OCI-M1 (cell line): ENCODE measurements at places on chromosomes 7 and 10.
A peak's percentile ranks its signal among the peaks of the same experiment; 100 is the strongest.

- no peak for DNase-seq
Measured at GRCh38 chr10:89921403-89921802, 220.0 kb downstream of the KIF20B start.

DNA sequence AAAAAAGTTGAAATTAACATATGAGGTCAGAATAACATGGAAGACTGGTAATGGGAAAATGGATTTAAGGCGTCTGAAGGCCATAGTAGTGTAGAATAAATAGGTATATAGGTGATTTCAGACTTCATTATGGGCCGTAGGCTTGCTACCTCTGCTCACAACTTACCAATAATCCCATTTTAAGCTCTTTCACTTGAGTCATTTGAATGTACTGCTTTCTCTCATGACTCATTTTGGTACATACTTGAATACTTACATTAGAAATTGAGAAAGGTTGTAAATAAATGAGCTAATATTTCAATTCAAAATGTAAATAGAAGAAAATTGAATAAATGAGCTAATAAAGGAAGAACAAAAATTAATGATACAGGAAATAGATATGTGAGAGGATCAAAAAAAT is 42.2 kb upstream of the NEUROD6 start:
- DNase-seq, result no peak

GRCh38 chr7:22662556-22663356 is 64.2 kb upstream of the IL6 start:
- peak; percentile 19 for DNase-seq

- no peak for DNase-seq
Measured at GRCh38 chr7:155699180-155699579, 54.7 kb downstream of the RBM33 start.

DNA sequence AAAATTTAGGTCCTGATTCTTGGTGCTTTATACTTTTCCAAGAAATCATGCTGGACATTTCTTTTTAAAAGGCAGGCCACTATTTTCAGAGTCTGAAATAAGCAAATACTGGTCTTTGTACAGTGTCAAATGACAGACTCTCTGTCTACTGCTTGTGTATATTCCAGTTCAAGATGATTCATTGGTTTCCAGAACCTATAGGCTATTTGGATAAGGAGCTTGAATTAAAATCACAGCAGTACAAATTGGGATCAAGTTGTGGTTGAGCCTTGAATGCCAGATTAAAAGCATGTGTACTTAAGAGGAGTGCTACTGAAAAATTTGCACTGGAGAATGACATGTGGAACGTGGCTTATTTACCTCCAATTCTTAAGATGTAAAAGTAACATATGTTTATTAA is 10.7 kb downstream of the KMT2E start:
- DNase-seq, result no peak

DNA sequence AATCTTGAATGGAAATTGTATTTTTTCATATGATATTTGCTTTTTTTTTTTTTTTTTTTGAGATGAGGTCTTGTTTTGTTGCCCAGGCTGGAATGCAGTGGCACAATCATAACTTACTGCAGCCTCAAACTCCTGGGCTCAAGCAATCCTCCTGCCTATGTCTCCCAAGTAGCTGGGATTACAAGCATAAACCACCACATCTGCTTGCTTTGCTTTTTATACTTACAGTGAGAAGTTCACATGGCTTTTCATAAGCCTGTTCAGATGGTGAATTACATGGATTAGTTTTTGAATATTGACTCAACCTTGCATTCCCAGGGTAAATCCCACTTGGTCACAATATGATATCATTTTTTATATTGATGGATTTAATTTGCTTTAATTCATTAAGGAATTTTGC is 22.0 kb downstream of the LRRD1 start:
- no peak for DNase-seq

- no peak for DNase-seq
Measured at GRCh38 chr10:132893090-132893489, 49.3 kb downstream of the CFAP46 start.

DNA sequence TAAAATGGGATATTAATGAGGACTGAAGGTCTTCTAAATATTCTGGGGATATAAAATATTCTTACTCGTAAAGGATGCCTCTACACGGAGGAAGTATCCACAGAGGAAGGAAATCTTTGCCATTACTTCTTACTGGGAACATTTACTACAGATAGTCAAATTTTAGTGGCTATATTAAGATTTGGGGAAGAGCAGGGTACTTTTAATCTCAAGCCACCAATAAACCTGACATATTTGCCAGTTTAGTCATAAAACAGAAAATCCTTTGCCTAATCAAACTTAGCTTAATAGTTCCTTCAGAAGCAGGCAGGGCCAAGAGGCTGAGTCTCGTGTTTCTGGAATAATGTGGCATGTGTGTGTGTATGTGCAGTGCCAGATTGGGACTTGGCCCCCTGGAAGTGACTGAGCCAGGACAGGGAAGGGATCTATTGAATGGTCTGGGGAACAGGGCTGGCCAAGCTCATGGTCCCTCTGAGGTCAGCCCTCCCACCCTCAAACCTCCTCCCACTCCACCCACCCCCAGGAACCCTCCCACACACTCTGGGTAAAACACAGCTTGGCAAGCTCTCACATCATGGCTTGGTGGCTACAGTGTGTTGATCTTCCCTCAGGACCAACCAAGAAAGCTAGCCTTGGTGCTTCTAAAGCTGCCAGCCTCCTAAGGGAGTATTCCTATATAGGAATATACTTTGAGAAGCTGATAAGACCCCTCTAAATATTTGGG is 1.6 kb upstream of the PIK3CG start:
- peak; percentile 16 for DNase-seq

DNA sequence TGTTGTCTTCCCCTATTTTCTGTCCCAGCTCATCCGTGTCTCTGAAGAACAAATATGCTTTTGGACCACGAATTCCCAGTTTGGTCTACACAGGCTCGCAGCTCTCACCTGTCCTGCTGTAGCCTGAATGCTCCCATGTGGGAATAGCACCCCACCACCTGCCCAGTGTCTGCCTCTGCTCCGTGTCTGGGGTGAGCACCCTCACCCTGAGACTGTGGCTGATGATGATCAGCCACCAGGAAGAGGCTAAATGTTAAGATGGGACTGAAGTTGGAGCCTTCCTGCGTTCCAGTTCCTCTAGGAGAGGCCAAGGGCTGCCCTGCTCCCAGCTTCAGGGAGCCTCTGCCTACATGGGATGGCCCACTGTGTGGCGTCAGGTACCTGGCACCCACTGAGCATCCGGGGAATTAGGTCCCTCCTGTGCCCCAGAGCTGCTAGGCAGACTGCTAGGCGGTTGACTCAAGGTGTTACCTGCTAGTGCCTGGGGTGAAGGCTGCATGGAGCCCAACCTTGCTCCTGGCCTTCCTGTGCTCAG is 3.7 kb downstream of the PGAM2 start:
- no peak for DNase-seq

DNA sequence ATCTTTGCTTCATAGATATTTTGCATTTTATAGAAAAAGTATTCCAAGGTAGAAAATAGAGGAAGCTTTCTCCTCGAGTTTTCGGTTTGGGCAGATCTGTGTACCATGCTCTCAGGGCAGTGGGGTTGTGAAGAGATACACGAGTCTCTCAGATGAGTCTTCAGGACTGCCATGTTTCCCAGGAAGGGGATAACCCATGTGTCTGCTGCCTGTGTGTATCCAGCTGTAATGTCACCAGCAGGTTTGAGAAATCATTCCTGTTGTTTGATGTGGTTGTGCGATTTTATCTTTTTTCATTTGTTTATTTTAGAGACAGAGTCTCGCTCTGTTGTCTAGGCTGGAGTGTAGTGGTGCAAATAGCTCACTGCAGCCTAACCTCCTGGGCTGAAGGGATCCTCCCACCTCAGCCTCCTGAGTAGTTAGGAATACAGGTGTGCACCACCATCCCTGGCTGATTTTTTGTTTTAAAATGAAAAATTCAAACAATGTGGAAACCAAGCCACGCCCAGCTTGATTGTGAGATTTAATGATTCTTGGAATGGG is 48.9 kb downstream of the SNX10 start:
- DNase-seq, result no peak

- DNase-seq, result no peak
Measured at GRCh38 chr10:72322280-72323058, 32.2 kb downstream of the DNAJB12 start.

GRCh38 chr10:112524641-112525040 is 77.6 kb downstream of the VTI1A start:
- DNase-seq, result no peak

- DNase-seq, result peak; percentile 34
Measured at GRCh38 chr7:76310102-76310957, 7.9 kb downstream of the HSPB1 start.

DNA sequence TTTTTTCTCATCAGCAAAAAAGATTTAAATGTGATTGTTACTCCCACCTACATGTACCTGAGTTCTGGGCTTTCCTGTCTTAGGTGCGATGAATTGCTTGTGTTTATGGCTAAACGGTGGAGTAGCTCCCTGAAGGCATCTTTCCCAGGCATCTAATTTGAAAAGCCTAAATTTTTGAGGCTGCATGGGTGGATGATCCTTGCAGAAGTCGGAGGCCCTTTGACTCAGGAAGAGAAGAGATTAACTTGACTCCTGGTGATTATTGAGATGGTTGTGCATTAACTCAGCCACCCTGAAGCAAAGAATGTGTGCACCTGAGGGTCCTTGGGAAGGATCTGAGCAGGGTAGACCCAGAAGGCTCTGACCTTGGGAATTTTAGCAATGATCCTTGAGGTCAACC is 155.6 kb upstream of the SEMA3C start:
- no peak for DNase-seq

DNA sequence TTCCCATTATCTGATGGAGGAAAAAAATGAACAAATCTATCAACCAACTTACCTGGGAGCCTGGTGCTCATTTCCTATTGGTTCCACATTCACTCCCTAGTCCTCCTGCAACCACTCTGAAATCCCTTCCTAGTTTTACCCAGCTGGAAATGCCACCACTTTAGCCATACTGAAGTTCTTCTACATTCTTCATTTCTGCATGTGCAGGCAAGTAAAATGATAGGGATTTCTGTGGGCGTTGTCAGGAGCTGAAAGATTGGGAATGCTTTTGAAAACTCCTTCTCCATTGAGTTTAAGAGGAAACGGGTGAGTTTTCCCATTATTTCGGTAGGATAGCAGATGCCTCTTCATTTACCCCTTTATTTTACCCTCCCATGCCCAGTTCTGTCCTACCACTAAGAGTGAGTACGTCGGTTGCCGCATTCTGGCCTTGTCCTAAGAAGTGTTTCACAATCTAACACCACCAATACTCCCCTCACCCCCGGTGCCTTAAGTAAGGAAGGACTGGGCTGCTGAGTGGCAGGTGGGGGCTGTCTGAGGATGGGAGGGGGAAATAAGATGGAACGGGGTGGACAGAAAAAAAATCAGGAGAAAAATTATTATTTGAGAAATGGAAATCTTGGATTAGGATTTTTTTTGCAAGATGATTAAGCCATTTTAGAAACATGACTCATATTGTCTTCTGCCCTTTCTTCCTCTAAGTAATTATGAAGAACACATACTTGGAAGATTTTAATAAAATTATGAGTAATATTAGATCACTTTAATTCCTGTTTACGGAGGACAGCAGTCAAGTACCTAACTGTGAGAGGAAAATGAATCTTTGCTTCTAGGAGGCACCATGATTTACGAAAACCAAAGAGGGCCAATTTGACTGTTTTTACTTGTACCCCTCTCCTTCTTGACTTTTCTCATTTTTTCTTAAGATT is 13.2 kb upstream of the TAS2R60 start:
- DNase-seq, result no peak

- DNase-seq, result no peak
Measured at GRCh38 chr7:135334830-135335543, 101.3 kb downstream of the STRA8 start.

GRCh38 chr10:43461950-43462349 is 25.0 kb downstream of the ZNF487 start:
- DNase-seq, result peak; percentile 95

DNA sequence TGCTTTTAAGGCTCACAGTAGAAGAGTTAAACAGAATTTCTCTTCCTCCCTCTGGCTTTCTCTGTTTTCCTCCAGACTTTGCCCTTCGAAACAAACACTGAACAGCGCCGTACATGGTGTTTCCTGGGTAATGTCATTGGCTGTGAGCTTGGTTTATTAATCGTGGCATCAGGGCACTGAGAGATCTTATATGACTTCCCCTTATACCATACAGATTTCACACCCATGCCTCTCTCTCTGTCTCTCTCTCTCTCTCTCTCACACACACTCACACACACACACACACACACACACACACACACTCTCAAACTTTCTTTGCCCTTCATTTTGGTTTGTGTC is 195.5 kb downstream of the CREB5 start:
- peak; percentile 18 for DNase-seq

- no peak for DNase-seq
Measured at GRCh38 chr10:130637089-130637676, 501.0 kb downstream of the GLRX3 start.

GRCh38 chr10:70354556-70354955 is 27.9 kb downstream of the LRRC20 start:
- DNase-seq, result no peak

- DNase-seq, result no peak
Measured at GRCh38 chr7:40401406-40401805, 266.6 kb downstream of the SUGCT start.

DNA sequence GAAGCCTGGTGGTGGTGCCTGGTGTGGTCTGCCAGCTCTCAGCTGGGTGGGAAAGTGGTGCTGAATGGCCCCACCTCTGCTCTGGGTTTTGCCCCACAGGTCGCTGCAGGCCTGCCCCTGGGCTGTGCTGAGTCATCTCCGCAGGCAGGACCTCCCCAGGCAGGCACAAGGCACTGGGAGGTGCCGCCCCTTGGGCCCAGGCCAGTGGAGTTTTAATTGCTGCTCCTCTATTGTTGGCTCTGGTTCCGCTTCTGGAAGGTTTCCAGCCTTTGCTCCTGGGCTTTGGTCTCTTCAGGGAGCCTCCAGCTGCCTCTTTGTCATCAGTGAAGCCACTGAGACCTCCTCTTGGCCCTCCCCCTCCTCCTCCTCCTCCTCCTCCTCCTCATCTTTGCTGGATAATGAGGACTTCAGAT is 180.3 kb upstream of the GRB10 start:
- DNase-seq, result peak; percentile 41

DNA sequence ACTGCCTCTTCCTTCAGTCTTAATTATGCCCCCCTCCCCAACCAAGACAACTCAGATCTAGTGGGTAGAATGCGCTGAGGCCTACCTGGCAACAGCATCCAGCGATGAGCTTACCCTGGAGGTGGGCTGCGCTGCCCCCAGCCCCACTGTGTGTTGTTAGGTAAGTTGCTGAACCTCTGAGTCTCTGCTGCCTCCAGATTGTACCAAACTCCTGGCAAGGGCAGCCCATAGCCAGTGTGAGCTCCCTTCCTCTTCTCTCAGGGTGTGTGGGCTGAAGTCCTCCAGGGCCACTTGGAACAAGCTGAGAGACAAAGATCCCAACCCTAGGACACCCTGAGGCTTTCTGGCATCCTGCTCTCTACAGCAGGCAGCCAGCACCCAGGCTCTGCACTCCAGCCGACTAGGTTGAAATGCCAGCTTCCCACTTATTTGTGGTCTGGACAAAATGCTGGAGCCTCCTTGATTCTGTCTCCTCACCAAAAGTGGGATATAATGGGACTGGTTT is 135.3 kb downstream of the ARHGAP22 start:
- DNase-seq, result peak; percentile 60

GRCh38 chr7:138565071-138565450 is 105.0 kb downstream of the TRIM24 start:
- no peak for DNase-seq

GRCh38 chr7:55188590-55189138 is 169.8 kb downstream of the EGFR start:
- no peak for DNase-seq

- no peak for DNase-seq
Measured at GRCh38 chr10:79378647-79379511, 31.6 kb downstream of the PPIF start.
